ENCODE measurements at places on chromosomes 13 and 19.

DNA sequence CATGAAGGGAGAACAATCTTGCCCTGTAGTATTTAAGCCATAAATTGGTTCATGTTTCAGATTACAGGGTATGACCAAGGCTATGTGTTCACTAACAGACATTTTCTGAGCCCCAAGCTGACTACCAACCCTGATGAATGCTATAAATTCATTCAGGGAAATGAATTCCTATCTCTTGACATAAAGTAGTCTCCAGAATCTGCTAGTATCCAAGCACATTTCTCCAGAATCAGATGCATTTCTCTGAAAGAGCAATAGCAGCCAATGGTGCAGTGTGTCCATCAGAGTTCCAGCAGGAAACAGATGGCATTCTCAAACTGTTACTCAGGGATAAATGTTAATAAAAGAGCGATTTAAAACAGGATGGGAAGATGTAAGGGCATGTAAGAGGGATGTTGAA is 226.4 kb downstream of the COG6 start:
- no peak for DNase-seq

GRCh38 chr19:39347332-39348164 is 5.3 kb downstream of the SAMD4B start:
- DNase-seq = no peak

DNA sequence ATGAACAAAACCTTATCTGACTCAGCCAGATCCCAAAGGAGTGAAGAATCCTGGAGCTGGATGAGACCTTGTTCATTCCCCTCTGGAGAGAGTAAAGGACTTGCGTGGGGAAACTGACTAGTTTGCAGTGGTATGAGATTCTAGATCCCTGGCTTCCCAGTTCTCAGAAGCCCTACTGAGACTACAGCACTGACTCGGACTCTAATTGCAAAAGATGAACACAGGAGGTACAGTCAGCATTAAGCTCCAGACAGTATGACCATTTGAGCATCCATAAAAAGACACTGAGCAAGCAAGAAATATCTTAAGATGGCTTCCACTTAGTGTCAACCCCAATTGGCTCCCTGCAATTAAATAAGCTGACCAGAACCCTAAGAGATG is 6.8 kb downstream of the ZC3H4 start:
- DNase-seq = no peak

GRCh38 chr19:38032951-38033350 is 125.9 kb downstream of the SIPA1L3 start:
- no peak for DNase-seq

GRCh38 chr19:4371247-4372164 is 28.1 kb downstream of the MPND start:
- peak; percentile 93 for DNase-seq

DNA sequence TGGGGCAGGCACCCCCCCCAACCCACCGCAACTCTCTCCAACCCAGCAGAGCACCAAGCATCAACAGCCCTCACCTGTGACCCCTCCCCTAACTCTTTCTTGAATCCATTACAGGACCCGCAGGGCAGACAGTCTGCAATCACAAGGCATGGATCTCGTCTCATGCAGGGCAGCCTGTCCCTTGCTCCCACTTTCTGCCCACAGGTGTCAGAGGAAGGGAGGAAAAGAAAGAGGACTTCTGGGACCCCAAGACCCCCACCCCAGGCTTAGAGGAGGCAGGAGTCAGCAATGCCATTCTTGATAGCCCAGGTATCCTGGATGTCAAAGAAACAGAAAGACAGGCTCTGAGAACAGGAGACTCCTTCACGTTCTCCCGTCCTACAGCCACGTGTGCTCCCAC is 47.4 kb upstream of the TUBGCP3 start:
- no peak for DNase-seq

DNA sequence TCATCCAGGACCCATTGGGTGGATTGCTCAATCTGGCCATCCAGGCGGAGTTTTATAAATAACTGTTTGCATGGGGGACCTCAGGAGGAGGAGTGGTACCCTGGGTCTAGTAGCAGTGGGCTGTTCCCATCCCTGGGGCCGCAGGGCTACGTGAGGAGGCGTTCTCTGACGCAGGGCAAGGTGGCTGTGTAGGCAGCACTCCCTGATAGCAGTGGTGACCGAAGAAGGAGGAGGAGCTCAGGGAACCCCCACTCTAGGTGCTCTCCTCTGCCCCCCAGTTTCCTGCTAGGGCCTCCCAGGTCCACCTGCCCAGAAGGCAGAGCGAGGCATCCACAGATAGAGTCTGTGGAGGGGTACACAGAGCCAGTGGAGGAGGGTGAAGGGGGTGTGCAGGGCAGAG is 64.1 kb downstream of the CCNE1 start:
- DNase-seq = no peak
